ENCODE measurements at places on chromosomes 1 and 21. TPM values are rescaled to one million over a fixed set of nuclear protein-coding genes. Genes with fewer than 3 reads are reported as not detected.

CACYBP gene
- 208 TPM for total RNA-seq

GRCh38 chr1:241396747-241397681 is 40.0 kb upstream of the RGS7 start:
- DNase-seq, result no peak

GRCh38 chr21:35827004-35827403 is 233.3 kb downstream of the SETD4 start:
- no peak for DNase-seq

- DNase-seq, result no peak
These were observed 204.8 kb downstream of the SMYD3 start for GRCh38 chr1:246302251-246302625.

CCT3 gene
- total RNA-seq, result 524 TPM

MAEL gene
- total RNA-seq, result not detected
